ENCODE measurements at places on chromosomes 12 and 14.
A peak's percentile ranks its signal among the peaks of the same experiment; 100 is the strongest.

GRCh38 chr12:53093777-53094393 is 3.6 kb upstream of the IGFBP6 start:
- no peak for DNase-seq

DNA sequence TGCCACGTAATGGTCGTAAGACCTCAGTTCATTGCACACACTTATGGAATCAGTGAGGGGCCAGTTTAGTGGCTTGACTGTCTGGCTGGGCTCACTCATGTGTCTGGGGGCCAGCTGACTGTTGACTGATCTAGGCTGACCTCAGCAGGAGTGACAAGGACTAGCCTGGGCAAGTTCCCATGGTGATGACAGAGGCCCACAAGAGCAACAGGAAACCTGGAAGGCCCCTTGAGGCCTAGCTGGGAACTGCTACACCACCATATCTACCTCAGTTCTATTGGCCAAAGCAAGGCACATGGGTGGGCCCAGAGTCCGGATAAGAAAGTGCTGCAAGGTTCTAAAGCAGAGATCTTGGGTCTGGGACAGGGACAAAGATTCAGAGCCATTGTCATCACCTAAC is 21.3 kb upstream of the RFLNA start:
- DNase-seq = peak; percentile 54

GRCh38 chr12:108320507-108321293 is 18.4 kb downstream of the CMKLR1 start:
- peak; percentile 44 for DNase-seq

DNA sequence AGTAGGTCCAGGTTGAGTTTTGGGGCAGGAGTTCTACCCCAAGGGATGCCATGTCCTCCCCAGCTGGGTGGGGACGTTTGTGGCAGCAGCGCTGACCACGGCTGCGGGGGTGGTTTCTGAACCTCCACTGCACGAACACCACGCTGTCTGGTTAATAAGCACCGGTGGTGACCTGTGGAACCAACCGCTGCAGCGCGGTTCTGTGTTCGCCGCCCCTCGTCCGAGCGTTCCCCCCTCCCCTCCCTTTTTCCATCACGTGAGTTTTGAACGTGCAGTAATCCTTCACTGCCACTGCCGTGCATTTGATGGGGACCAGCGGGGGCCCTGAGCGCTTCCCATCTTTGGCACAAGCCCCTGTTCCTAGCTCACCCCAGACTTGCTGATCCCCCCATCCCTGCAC is 6.4 kb upstream of the ADSS1 start:
- no peak for DNase-seq

- DNase-seq = no peak
Measured at GRCh38 chr14:32542507-32542906, 213.4 kb downstream of the AKAP6 start.

DNA sequence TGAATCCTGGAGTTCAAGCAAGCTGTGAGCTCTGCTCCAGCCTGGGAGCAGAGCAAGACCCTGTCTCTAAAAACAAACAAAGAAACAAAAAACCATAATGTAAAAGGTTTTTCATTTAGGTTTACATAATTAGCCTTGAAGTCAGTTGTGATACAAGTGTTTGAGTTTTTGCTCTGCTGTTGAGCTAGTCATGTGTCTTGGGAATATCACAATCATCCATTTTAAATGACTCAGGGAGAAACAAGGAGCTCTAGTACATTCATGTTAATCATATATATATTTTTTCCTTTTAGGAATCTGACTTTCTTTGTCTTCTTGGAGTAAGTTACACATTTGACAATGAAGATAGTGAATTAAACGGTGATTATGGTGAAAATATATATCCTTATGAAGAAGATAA is 12.9 kb downstream of the MIA2 start:
- DNase-seq = no peak

GRCh38 chr12:92123780-92124688 is 21.6 kb downstream of the BTG1 start:
- no peak for DNase-seq

GRCh38 chr14:23381871-23382270 is 5.0 kb downstream of the CMTM5 start:
- DNase-seq = no peak

DNA sequence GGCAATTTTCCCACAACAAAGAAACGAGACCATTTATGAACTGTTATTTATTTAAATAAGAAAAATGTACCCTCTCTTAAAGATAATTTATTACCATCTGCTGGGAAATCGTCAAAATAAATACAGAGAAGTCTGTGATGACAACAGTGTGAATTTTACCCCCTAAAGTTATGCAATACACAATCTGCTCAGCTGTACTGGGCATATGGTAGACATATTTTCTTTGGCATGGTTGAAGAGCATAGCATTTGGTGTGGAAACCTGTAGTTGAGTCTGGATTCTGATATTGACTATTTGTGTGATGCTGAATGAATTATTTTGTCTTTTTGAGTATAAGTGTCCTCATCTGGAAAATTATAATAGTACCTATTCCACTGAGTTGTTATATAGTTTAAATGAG is 60.0 kb downstream of the CFAP54 start:
- DNase-seq = no peak

DNA sequence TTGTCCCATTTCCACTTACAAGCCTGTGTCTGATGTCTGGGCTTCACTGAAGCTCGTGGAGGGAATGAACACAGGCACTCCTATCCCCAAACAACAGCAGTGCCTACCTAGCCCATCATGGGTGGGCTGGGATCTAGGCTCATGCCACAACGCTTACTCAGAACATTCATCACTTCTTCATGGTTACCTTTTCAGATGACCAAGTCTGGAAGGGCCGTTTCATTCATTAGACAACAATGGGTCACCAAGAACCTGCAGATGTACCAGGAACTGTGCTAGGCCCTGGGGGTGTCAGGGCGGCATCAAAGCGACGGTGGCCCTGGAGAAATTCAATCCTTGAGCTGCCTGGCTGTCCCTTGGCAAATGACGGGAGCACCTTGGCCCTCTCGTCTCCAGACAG is 64.9 kb upstream of the FZD10 start:
- DNase-seq = no peak

DNA sequence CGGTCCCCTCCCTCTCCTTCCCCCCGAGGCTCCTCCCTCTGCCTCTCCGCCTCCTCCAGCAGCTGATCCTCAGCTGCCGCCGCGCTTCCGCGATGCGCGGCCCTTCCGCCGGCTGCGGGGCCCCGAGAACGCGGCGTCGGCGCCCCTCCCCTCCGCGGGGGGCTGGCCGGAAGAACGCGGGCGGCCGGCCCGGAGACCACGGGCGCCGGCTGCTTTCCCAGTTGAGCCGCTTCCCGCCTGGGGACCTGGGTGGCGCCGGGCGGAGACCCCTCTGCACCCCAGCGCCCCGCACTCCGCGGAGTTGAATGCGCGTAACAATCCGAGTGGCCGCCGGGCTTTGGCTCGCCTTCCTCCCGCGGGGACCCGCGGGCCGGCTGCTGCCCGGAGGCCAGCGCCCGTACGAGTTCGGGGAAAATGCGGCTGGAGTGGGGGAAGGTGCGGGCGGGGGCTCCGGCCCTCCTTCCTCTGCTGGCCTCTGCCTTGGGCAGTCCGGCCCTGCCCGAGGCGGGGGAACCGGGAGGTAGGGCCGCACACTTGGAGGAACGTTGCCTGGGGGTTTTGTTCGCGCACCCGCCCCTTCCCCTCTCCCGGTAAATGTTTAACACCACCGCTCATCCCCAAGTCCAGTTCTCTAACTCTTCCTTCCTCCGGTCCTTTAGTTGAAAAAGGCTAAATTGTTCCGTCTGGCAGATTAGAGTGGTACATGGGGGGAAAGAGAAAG is 393 bp upstream of the DCAF5 start:
- DNase-seq = no peak

- DNase-seq = no peak
Measured at GRCh38 chr14:61231810-61232209, 49.3 kb downstream of the TMEM30B start.

DNA sequence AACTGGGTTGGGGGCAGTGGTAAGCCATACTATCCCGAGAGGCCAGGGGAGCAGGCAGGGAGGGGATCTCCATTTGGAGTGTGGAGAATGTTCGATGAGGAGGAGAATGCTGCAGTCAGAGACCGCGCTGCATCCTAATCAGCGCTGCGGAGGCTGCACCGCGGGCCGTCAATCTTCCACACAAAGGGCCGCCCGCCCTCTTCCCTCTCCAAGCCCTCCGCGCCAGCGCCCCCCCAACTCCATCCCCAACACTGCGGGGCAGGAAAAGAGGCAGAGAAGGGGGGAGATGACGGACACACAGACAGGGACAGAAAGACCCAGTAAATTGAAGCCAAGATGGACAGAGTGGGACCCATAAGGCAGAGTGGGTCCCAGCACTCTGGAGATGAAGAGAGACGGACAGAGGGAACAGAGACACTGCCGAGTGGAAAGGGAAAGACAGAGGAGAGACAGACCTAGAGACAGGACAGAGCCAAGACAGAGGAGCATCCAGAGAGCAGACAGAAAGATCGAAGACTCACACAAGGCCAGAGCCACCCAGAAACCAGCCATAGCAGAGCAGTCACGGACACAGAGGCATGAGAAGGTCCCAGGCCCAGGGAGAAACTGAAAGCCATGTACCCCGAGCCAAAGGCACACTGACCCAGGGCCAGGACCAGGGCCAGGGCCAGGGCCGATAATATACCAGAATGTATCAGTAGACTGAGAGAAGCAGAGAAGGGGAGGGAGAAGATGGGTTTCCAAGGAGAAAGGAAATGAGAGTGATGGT is 3.5 kb downstream of the CISTR start:
- peak; percentile 9 for DNase-seq

- no peak for DNase-seq
Measured at GRCh38 chr14:95686935-95687334, 709 bp downstream of the TCL1B start.

- no peak for DNase-seq
Measured at GRCh38 chr12:3527181-3527580, 36.2 kb downstream of the PRMT8 start.

- DNase-seq = no peak
Measured at GRCh38 chr12:26150736-26151450, 26.1 kb upstream of the BHLHE41 start.

DNA sequence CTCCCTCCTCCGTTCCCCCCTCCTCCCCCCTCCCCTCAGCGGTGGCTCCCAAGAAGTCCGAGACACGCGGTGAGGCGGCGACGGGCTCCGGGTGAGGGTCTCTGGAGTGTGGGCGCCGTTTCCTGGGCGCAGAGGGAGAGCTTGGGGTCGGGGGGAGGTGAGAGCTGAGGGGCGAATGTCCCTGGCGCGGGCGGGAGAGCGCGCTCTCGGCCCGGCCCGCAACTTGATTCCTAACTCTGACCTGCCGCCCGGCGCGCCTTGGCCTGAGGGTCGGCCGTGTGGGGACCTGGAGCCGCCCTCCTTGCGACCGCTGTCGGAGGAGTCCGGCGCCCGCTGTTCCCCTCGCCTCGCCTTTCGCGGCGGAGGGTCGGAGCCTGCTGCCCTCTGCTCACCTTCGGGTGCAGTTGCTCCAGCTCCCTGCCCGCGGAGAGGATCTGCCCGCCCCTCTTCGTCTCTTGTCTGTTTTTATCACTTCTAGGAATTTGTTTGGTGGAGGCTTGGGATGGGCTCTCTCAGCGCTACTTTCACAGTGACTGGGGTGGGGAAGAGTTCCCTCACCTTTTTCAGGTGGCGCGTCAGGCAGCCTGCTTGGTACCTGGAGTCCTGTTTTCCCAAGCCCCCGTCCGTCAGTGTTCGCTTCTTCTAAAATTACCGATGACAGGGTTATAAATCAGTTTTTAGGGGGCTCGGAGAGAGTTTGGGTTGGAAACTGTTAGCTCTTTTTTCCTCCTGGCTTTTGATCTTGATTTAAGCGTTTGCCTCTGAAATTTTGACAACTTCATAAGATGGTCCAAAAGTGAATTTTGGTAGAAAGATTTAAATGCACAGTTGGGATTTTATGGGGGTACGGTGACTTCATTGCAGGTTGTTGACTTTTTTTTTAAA is 495 bp downstream of the ADIPOR2 start:
- DNase-seq = peak; percentile 43

DNA sequence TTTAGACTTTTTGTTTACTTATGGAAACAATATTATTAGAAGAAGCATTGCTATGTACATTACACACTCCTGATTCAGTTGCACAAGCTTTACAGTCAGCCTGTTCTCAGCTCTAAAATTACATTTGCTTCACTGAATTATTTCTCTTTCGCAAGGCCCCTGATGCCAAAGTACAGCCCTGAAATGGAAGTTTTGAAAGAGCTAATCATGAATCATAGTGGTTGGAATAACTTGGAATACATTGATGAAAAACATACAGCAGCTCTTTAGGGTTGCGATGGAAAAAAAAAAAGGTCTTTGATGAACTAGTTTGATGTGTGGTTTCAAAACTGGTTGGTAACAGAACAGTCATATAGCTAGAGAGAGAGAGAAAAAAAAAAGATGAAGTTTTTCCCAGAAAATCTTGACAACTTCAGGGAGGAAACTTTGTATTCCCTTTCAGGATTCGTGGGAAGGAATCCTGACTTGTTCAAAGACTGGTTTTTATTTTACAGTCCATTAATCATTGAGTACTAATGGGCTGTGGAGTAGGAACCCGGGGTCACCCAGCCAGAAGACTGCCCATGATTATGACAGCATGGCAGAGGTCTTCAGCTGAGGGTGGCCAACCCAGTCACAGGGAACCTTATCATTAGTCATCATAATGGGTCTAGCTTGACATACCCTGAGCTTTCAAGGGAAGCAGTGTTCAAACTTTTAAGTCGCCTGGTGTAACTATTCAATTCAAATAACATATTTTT is 460.1 kb downstream of the NAV3 start:
- no peak for DNase-seq

- peak; percentile 94 for DNase-seq
Measured at GRCh38 chr14:100416921-100417860, 94.1 kb downstream of the SLC25A47 start.

GRCh38 chr12:39205969-39206368 is 237.0 kb downstream of the KIF21A start:
- no peak for DNase-seq

DNA sequence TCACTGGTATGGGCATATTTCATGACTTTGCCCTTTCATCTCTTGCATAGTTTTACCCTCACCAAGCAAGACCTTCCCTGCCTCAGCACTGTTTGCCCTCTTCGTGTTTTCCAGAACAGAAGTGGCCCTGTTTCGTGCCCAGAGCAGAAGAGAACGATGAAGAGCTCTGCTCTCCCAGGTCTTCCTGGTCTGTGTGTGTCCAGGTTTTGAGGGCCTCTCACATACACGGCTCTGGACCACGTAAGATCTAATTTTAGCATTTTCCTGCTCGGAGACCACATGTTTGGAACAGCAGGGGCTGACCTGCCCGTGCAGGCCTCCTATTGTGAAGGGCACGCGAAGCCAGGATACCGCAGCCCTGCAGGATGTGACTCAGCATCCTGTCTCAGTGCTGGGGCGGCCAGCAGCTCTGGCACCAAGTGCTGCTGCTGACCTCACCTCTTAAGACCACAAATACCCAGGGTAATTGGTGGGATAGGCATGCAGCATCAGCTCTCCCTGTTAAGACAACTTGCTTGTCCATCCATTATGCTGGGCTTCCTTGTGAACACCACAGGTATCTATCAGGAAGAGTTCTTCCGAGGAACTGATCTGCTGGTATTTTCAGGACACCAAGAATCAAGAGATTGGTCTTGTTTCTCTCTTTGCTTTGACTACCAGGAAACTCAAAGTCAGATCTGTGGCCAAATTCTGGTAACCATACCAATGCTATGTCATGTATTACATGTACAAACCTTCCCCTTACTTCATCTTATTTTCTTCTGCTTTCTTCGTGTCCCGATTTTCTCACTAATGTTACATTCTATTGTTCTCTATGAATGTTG is 19.0 kb downstream of the SSH1 start:
- peak; percentile 95 for DNase-seq

GRCh38 chr12:64722835-64723234 is 36.4 kb downstream of the GNS start:
- no peak for DNase-seq

All from cerebellar cortex (tissue), 1 donor.